GF-D8 (cell line): ENCODE measurements at places on chromosomes 16 and 17.

GRCh38 chr17:2852729-2853282 is 56.6 kb downstream of the RAP1GAP2 start:
- no peak for DNase-seq

GRCh38 chr17:39777534-39778365 is 40.0 kb downstream of the GRB7 start:
- DNase-seq, result no peak

GRCh38 chr16:50802000-50802399 is 60.1 kb downstream of the CYLD start:
- DNase-seq, result no peak

GRCh38 chr16:14353340-14353739 is 276.7 kb downstream of the PARN start:
- no peak for DNase-seq

GRCh38 chr16:9425236-9425635 is 333.8 kb downstream of the HAPSTR1 start:
- no peak for DNase-seq

- DNase-seq, result no peak
Measured at GRCh38 chr16:17283016-17283415, 187.7 kb downstream of the XYLT1 start.

DNA sequence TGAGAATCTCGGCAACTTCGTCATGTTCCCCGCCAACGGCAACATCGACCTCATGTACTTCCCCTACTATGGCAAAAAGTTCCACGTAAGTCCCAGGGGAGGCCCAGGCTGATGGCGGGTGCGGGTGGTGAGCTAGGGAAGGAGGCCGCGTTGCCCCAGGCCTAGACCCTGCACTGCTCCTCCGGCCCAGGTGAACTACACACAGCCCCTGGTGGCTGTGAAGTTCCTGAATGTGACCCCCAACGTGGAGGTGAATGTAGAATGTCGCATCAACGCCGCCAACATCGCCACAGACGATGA is 4.8 kb downstream of the ATP1B2 start:
- no peak for DNase-seq

- no peak for DNase-seq
Measured at GRCh38 chr17:81909966-81910839, 996 bp downstream of the PCYT2 start.
